SW480 (cell line): ENCODE measurements at places on chromosomes 7 and 10.

DNA sequence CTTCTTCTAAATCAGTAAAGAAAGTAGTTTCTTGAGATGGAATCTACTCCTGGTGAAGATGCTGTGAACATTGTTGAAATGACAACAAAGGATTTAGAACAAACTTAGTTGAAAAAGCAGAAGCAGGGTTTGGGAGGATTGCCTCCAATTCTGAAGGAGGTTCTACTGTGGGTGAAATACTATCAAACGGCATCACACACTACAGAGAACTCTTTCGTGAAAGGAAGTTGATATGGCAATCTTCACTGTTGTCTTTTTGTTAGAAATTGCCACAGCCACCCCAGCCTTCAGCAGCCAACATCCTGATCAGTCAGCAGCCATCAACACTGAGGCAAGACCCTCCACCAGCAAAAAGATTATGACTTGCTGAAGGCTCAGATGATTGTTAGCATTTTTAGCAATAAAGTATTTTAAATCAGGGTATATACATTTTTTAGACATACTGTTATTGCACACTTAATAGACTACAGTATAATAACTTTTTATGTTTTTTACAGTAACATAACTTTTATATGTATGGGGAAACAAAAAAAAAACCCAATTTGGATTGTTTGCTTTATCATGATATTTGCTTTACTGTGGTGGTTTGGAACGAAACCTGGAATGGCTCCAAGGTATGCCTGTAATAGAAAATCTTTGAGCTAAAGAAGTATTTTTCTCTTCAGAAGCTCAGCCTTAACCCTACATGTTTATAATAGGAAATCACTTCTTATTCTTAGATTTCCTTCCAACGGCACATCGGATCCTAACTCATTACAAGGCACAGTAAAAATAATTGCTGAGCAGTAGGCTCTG lies 257.3 kb downstream of the LRMDA start:
- no peak for DNase-seq

GRCh38 chr10:10056961-10057360 lies 960.7 kb upstream of the CELF2 start:
- no peak for DNase-seq

GRCh38 chr7:49860293-49860692 lies 86.9 kb downstream of the VWC2 start:
- no peak for DNase-seq

GRCh38 chr10:70657041-70657440 lies 15.3 kb upstream of the ADAMTS14 start:
- DNase-seq, result no peak

DNA sequence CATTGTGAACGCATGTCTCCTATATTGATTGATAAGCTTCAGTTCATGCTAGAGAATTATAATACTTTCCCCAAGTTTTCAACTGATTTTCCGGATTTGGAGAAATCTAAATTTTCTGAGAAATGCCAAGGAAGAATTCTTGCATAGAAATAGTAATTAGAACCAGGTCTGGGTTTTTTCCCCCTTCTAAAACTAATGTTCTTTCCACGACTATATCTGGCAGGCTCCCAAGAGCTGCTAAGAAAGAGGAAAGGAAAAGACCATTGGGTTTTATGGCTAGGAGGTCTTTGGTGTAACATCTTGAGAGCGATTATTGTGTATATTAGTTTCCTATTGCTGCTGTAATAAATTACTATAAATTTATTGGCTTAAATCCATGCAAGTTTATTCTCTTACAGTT lies 71.8 kb upstream of the CACNB2 start:
- DNase-seq, result no peak

GRCh38 chr10:17432723-17433122 lies 21.7 kb downstream of the ST8SIA6 start:
- DNase-seq, result no peak

DNA sequence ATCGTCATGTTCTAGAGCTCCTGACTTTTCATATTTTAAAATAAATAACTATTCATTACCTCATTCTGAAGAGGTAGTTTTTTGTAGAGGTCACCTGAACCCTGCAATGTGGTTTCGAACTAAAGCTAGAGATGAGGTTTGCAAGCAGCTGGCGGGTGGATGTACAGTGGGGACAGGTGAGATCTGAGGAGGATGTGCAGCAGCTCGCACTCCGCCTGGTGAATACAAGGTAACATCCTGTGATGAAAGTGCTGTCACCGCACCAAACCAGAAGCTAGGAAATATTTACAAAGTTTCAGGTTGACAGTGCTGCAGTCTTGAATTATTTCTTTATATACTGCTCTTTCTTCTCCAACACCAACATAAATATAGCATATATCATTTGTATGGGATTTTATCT lies 26.5 kb downstream of the NDUFB2 start:
- no peak for DNase-seq

GRCh38 chr7:77791956-77792355 lies 6.3 kb downstream of the TMEM60 start:
- DNase-seq, result no peak

GRCh38 chr10:60266513-60266912 lies 123.2 kb downstream of the ANK3 start:
- DNase-seq, result no peak

DNA sequence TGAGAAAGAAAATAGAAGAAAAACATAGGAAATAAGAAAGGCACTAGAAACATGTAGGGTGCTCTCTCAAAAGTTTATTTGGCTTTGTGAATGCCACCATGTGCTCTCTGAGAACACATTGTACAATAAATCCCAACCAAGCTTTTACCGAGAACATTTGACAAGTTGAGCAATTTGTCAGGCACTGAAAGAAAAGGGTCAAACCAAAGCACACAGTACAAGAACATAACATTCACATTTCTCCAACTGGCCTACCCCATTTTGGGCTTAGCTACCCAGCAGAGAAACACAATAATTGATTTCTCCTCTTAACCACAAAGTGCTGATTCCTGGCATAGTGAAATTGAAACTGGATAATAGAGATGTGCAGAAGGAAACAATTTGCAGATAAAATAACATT lies 69.2 kb upstream of the SLC39A12 start:
- no peak for DNase-seq

GRCh38 chr7:5797716-5798115 lies 16.3 kb upstream of the RNF216 start:
- DNase-seq, result no peak

DNA sequence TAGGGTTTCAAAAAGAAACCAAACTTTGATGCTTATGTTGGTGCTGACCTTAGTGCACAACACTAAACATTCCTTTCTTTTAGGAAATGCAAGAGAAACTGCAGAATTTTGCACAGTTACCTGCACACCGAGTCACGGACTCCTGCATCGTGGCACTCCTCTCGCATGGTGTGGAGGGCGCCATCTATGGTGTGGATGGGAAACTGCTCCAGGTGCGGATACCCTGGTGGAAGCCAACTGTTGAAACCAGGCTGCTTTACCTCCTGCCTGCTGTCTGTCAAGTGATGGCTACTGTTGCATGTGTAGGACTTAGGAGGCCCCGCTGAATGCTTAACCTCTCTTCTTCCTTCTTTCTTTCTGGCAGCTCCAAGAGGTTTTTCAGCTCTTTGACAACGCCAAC lies 11.7 kb downstream of the CASP2 start:
- peak; percentile 34 for DNase-seq

DNA sequence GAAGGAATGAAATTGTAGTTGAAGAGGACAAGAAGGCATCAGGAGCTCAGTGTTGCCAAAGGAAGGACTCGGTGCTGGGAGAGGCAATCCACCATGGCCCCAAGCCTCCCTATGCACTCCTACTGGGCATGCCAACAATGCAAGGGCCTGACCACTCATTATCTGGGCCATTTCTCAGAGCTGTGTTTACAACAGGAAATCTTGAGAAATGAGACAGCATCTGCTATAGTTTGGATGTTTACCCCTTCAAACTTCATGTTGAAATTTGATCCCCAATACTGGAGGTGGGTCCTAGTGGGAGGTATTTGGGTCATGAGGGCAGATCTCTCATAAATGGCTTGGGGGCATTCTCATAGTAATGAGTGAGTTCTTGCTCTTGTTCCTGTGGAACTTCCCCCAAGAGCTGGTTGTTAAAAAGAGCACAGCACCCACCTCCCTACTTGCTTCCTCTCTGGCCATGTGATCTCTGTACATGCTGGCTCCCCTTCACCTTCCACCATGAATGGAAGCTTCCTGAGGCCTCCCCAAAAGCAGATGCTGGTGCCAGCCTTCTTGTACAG lies 50.8 kb upstream of the AOAH start:
- DNase-seq, result no peak

DNA sequence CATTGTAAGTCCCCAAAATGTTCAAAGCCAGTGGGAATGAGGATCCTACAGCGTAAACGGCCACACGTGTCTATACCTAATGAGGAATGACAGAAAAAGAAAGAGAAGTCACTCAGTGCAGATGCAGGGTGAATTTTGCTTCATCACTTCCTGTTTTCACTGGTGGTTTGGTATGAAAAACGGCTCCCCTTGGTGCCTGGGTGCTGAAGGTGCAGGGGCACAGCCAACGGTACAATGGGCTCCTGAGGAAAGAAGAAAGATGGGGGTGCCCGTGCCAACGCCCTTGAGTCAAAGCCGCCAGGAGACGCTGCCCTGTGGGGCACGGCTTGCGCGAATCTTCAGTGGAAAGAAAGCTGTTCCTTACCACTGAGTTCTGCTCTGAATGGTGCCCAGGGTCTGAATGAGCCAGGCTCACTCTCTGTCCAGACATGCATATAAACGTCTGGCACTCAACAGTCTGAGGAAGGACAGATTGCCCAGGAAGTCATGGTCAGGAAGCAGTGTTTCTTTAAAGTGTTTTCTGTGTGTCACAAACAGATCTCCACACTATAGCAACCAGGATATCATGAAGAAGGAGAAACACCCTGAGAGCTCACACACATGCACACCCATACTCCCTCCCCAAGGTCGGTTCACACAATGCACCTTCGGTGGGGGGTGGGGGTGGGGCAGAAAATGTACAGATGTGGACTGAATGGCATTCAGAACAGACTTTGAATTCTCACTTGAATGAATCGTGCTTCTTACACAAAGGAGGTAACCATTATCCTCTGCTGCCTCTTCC lies 105.8 kb downstream of the ELMO1 start:
- DNase-seq, result no peak

DNA sequence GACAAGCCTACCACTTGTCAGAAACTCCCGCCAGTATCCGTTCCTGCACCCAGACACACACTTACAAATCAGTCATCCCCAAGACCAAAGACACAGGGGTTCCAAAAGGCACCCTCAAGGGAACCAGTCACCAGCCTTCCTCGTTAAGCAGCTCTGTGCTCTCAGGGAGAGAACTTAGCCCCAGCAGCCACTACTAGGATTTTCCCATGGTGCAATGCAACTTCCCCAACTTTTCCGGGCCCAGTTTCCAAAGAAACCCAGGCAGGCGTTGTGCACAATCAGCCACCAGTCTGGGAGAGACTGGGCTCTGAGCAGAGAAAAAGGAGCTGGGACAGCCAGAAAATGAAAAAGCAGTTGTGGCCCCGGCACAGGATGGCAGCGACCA lies 1.2 kb downstream of the DLG5 start:
- DNase-seq, result no peak

- DNase-seq, result no peak
These were observed 233.4 kb downstream of the ARHGAP12 start for GRCh38 chr10:31694929-31695837.

DNA sequence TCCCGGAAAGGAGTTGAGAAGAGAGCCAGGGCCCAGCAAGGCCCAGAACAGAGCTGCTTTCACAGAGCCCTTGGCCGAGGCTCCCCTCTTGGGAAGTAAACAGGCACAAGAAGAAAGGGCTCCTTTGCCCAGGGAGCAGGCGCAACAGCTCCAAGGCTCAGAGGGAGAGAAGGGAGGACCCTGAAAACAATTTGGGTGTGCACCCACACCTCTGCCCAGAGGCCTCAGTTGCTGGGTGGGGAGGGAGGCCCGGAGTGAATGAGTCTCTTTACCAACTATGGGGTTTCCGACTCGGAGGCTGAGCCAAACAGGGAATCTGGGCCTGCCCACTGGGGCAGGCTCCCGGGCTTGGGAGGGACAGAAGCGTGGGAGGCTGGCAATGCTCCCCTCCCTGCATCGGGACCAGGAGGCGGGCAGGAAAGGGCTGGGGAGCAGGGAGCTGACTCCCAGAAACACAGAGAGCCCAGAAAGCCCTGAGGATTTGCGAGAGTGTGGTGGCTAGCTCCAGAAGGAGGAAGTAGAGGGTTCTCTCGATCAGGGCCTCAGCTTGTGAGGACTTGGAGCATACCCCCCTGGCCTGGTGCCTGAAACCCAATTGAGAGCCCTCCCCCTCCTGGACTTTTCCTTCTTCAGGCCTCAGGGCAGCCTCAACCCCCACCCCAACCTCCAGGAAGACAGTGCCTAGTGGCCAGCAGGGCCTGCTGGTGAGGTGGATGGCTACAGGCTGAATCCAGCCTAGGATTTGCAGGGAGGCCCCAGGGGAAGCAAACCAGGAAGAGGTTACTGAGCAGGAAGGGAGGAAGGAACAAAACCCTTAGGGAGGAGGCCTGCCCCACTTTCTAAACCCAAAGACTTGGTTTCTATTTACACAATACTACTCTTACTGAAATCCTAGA lies 6.2 kb downstream of the C10orf105 start:
- peak; percentile 27 for DNase-seq
